ENCODE measurements at places on chromosomes 6 and 20.

GRCh38 chr20:14761903-14762302 is 424.5 kb upstream of the FLRT3 start:
- DNase-seq, result no peak

GRCh38 chr20:45339084-45339483 is 9.1 kb downstream of the SDC4 start:
- no peak for DNase-seq

DNA sequence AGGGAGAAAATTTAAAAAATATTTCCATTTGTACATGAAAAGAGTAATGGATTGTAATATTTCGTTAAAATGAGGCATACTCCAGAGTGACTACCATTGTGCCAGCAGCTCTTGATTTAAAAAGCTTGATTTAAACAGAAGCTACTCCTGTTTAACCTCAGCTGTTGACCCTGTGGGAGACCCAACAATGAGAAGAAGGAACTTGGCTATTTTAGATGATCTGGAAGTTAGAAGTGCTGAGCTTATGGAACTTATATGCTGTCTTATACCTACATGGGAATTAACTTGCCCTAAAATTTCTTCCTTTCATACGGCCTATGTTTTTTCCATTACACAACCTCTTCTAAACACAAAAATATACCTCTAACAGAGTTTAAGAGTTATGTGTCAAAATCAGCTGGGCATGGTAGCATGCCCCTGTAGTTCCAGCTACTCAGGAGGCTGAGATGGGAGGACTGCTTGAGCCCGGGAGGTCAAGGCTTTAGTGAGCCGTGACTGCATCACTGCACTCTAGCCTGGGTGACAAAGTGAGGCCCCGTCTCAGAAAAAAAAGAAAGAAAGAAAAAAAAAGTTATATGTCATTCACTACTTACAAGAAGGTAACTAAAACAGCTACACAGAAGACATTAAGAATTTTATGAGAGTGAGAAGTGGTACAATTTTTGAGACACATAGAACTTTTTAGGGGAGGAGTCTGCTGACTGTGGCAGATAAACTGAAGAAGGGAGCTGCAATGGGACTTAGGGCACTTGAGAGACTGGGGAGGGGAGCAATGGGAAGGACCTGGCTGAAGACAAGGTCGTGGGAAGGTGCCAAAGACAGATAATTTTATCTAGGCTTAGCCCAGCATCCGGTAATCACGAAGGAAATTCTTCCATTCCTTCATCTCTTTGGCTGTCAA is 139.9 kb downstream of the MYB start:
- no peak for DNase-seq

DNA sequence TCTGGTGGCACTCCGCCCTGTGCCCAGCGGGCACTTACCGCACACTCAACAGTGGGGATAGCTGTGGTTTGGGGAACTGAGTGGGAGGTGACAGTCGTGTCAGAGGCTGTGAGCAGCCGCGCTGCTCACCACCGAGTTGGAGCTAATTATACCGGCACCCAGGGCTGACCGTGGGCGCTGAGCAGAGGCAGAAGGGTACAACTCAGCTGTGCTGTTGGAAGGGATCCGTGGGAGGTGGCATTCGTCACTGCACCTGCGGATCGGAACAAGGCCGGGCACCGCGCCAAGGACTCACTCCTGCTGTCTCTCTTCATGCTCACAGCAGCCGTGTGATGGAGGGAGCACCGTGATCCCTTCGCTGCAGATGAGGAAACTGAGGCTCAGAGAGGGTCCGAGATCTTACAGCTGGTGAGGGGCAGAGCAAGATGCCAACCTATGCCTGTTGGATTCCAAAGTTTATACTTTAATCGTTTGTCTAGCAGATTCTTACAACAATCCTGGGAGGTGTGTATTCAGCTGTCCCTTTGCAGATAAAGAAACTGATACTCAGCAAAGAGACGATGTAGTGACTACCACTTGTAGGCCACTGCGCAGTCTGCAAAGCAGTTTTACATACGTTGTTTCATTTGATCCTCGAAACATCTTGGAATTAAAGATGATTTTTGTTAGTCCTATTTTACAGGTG is 713 bp upstream of the ELMO2 start:
- DNase-seq, result peak; percentile 92

DNA sequence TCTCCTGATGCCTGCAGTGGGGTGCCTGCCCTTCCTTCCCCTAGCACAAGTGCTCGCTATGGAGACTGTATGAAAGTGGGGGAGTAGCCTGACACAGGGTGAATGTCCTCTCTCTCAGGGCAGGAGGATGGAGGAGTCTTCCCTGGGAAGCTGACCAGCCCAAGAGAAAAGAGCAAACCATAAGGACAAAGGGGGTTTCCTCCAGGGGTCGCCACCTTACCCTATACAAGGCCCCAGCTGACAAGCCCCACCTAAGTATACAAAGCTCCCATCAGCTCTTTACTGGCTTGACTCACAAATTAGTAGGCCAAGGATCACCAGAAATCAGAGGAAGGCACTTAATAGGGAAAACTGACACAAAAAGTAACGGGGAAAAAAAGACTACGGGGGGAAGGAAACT is 54.1 kb downstream of the PLAGL1 start:
- no peak for DNase-seq

GRCh38 chr6:3949521-3949920 is 100.3 kb downstream of the FAM50B start:
- no peak for DNase-seq

- DNase-seq, result no peak
Observed at GRCh38 chr6:3233904-3234303, 6.5 kb upstream of the TUBB2B start.

- DNase-seq, result no peak
Observed at GRCh38 chr6:36563237-36563927, 16.1 kb upstream of the STK38 start.

DNA sequence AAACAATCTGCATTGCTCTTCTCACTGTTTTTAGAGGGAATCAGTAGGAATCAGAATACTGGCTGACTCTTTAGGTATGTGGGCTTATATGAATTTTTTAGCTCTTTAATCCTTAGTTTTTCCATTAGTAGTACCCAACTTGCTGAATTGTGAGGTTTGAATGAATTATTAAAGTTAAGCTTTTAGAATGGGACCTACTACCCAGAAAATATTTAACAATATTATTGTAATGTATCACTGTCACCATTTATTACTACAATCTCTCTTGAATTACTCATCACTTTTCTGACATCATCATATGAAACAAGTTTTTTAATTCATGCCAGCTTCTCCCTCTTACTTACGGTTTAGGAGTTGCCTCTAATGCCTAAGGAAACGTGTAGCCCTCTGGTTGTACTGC is 212.7 kb downstream of the BCKDHB start:
- DNase-seq, result no peak

- no peak for DNase-seq
Observed at GRCh38 chr6:68086199-68086598, 548.9 kb upstream of the ADGRB3 start.

- no peak for DNase-seq
Observed at GRCh38 chr6:133275213-133275612, 34.1 kb downstream of the EYA4 start.

DNA sequence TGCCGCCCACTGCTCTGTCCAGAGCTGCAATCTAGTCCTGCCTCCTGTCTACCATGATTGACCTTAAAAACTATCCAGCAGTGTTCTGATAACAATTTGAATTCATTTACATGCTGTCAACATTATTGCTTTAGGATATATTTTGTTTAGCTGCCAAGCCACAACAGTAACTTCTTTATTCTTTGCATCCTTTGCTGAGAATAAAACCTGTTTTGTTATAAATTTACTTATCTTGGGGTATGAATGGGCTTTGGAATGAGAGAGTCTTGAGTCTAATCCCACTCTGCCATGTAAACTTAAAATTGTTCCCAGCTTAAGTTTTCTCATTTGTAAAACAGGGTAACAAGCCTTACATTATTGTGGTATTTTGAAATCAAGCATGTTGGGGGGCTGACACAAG is 116.4 kb downstream of the FLRT3 start:
- DNase-seq, result no peak

- no peak for DNase-seq
Observed at GRCh38 chr6:5274231-5274630, 12.9 kb downstream of the FARS2 start.

- DNase-seq, result no peak
Observed at GRCh38 chr20:45969712-45970634, 2.0 kb downstream of the ZNF335 start.
